ENCODE measurements at places on chromosomes 1 and 21.

- DNase-seq: no peak
- H3K27me3 ChIP-seq: no peaks in the 10 kb centered on the region
- H3K4me1 ChIP-seq: peaks cover 20% of the 10 kb centered on the region
- H3K36me3 ChIP-seq: no peaks in the 10 kb centered on the region
Measured at GRCh38 chr1:97433094-97433823, 487.6 kb downstream of the DPYD start.

- peaks cover 6% of the 10 kb centered on the region for H3K4me1 ChIP-seq
- no peaks in the 10 kb centered on the region for H3K36me3 ChIP-seq
- H3K4me3 ChIP-seq: no peak overlapping the region
- peaks cover 2% of the 10 kb centered on the region for H3K27me3 ChIP-seq
Measured at GRCh38 chr1:43222879-43223278, 46.9 kb upstream of the TMEM125 start.

DNA sequence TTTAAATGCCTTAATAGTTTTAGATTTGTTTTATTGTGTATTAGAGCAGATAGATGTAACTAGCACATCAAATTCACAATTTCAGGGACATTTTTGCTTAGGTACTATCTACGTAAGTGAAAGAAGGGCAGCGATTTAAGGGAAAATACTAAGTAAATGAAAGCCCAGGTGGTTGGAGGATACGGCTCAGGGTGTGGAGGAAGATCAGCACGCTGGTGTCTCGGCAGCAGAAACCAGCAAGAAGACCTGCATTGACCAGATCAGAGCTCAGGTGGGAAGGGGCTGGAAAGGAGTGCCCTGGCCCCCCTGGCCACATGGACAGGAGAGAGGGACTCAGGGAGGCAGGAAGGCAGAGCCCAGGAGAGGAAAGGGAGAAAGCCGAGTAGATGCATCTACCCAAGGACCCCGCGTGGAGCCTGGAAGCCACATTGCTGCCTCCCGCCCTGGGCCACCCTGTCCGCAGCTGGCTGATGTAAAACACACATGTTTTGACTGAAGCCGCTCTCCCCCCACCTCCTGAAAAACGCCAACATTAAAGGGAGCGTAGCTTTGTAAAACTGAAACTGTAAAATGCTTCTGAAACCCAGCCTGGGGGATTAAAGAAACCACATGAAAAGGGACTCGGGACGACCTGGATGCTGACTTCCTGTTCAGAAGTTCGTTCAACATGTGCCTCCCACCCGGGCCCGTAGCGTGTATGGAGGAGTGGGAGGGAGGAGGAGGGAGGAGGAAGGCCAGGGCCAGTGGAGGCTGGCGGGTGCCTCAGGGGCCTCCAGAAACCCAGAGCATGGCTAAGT lies 72.6 kb upstream of the TARDBP start:
- H3K27me3 ChIP-seq: peaks cover 21% of the 10 kb centered on the region
- no peaks in the 10 kb centered on the region for H3K36me3 ChIP-seq
- peaks cover 49% of the 10 kb centered on the region for H3K4me1 ChIP-seq

GRCh38 chr1:30375156-30375555 lies 348.2 kb downstream of the MATN1 start:
- peaks cover 12% of the 10 kb centered on the region for H3K27me3 ChIP-seq
- no peak overlapping the region for H3K27ac ChIP-seq
- H3K4me1 ChIP-seq: peaks cover 34% of the 10 kb centered on the region
- H3K36me3 ChIP-seq: no peaks in the 10 kb centered on the region

- H3K27ac ChIP-seq: no peak overlapping the region
- H3K36me3 ChIP-seq: no peaks in the 10 kb centered on the region
- peak; percentile 58 for DNase-seq
- H3K27me3 ChIP-seq: peaks cover 11% of the 10 kb centered on the region
- H3K4me3 ChIP-seq: no peak overlapping the region
Measured at GRCh38 chr1:111399792-111400610, 27.5 kb downstream of the OVGP1 start.

DNA sequence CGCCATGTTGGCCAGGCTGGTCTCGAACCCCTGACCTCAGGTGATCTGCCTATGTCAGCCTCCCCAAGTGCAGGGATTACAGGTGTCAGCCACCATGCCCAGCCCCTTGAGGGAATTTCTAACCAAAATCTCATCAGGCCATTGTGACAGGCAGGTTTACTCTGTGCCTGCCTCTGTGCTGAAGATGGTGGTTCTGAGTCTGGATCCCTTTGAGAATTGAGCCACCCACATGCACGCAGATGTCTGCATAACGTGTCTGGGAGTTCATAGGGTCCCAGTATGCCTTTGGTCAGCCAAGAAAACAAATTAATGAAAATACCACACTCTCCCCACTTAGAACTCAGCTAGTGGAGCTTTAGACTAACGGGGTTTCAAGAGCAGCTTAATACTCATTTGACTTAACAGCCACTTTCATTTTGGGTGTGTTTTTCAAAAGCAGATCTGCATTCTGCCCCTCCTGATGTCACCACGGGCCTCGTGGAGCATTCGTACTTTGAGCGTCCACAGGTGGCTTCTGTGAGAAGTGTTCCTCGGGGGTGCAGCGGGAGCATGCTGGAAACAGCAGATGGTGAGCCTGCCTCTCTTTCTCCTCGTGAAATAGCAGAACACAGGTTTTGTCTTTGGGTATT lies 45.3 kb downstream of the DIP2A start:
- no peaks in the 10 kb centered on the region for H3K27me3 ChIP-seq
- peaks cover 30% of the 10 kb centered on the region for H3K36me3 ChIP-seq
- no peaks in the 10 kb centered on the region for H3K4me1 ChIP-seq
- no peak overlapping the region for H3K27ac ChIP-seq
- H3K4me3 ChIP-seq: no peak overlapping the region

GRCh38 chr1:238898856-238899255 lies 487.5 kb upstream of the CHRM3 start:
- H3K27me3 ChIP-seq: peaks cover 9% of the 10 kb centered on the region

DNA sequence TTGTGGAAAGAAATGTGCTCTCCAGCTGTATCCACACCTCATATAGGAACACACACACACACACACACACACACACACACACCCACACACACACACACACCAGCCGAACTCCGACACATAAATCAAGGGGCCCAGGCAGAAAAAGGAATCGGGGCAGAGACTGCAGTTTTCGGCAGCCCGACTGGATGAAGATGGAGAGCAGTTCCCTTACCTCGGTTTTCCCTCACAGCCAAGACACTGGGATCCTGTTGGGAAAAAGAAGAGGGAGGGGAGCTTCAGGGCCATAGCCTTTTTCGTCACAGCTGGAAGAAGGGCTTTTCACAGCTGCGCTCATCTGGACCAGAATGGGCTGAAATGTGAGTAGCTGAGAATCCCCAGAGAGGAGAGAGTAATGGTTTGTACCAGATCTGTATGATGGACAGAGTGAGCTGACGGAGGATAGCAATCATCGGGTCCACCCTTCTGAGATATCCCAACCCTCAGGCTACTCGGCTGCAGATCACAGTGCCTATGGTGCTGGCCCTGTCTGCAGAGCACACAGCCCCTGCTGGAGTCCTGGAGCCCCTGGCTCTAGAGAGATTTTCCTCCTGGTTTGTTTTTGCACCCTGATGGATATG lies 37.7 kb downstream of the PIK3C2B start:
- H3K4me3 ChIP-seq: peak overlapping the region; percentile 22
- H3K36me3 ChIP-seq: peaks cover 39% of the 10 kb centered on the region
- H3K4me1 ChIP-seq: peaks cover 21% of the 10 kb centered on the region
- no peak for DNase-seq

DNA sequence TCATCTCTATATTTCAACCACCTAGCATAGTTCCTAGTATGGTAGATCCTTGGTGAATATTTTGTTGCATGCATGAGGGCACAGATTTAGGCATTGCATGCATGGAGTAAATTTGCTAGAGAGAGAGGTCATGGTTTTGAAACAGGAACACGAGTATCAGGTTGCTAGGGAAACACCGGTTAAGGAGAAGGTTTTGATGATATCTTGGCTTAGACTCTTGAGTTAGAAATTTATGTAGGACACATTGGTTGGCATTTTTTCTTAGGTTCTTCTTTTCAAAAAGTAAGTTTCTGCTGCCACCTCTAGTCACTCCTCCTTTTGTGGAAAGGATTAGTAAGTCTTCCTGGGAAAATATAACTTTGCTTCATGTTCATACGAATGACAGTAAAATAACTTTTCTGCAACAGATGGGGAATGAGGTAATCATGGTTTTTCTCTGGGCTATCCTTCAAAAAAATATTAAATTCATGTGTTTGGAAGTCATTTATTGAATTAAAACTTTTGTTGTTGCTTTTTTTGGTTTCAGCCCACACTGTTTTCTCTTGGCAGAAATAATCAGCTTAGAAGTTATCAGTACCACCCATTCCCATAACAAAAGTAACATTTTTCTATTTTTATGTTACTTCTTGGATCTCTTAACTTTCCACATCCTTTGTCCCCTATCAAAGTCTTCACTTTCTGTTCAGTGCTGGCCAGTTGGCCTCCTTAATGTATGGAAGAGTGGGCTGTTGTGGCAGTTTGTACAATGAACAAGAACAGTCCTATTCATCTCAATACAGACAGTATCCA lies 97.3 kb downstream of the PLA2G4A start:
- H3K27ac ChIP-seq: peak overlapping the region; percentile 10
- peaks cover 34% of the 10 kb centered on the region for H3K4me1 ChIP-seq
- no peak overlapping the region for H3K4me3 ChIP-seq
- H3K36me3 ChIP-seq: peaks cover 25% of the 10 kb centered on the region

DNA sequence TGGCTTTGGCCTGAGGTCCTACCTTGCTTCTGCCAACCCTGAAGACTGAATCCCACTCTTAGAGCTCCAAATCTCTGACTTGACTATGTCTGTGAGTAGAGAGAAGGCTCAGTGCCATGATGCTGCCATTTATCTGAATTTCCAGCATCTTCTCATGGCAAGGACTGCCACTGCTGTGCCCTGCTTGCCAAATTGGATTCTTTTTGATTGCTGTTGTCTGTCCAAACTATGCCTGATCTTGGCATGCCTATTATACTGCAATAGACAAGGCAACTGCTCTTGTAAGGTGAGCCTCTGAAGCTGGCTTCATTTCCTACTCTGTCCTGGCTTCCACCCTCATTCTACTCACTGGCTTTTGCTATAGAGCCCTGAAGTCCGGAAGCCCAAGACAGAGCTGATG lies 210.2 kb downstream of the SLC44A5 start:
- DNase-seq: no peak
- no peak overlapping the region for H3K27ac ChIP-seq
- H3K4me3 ChIP-seq: no peak overlapping the region
- no peaks in the 10 kb centered on the region for H3K4me1 ChIP-seq

GRCh38 chr1:182473556-182473955 lies 23.6 kb downstream of the RGSL1 start:
- no peak overlapping the region for H3K27ac ChIP-seq
- H3K36me3 ChIP-seq: no peaks in the 10 kb centered on the region
- peaks cover 22% of the 10 kb centered on the region for H3K27me3 ChIP-seq
- H3K4me3 ChIP-seq: no peak overlapping the region
- DNase-seq: no peak
- H3K4me1 ChIP-seq: no peaks in the 10 kb centered on the region

DNA sequence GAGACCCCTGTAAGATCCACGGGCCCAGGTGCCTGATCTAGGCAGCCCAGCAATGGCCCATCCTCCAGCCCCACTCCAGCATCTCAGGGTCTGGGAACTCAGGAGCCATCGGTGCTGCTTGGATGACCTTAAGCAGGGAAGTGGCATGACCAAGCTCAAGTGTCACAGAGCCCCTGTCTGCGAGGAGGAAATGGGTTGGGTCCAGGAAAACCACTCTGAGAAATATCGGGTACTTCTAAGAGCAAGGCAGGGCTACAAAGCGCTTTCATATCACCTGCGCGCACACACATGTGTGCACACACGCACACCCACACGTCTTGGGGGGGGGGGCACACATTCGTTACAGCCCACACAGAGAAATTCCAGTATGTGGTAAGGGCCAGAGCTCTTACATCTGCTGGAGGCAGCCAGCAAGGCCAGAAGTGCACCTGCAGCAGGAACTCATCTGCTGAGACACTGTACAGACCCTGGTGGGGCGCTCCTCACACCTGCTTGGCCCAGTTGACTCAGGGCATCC lies 32.6 kb upstream of the SPOCD1 start:
- no peaks in the 10 kb centered on the region for H3K4me1 ChIP-seq
- no peaks in the 10 kb centered on the region for H3K36me3 ChIP-seq
- no peak for DNase-seq
- no peak overlapping the region for H3K27ac ChIP-seq
- H3K27me3 ChIP-seq: no peaks in the 10 kb centered on the region
- H3K4me3 ChIP-seq: no peak overlapping the region

- DNase-seq: no peak
- no peak within 1 kb of the TSS for H3K27ac ChIP-seq
- H3K36me3 ChIP-seq: no peaks in the 10 kb centered on the region
- peak within 1 kb of the TSS; percentile 54 for H3K4me3 ChIP-seq
Measured at GRCh38 chr1:207910591-207911354, at the start of gene CD34. Gene CD34, minus strand, starts transcription at chr1:207911125. Its CDS starts 45 bp downstream, at chr1:207911080.

- no peak for DNase-seq
- peaks cover 41% of the 10 kb centered on the region for H3K4me1 ChIP-seq
- no peak overlapping the region for H3K27ac ChIP-seq
- H3K4me3 ChIP-seq: no peak overlapping the region
- no peaks in the 10 kb centered on the region for H3K36me3 ChIP-seq
Measured at GRCh38 chr1:64917328-64917861, 49.0 kb downstream of the JAK1 start.

- no peak overlapping the region for H3K4me3 ChIP-seq
- H3K27me3 ChIP-seq: no peaks in the 10 kb centered on the region
- peaks cover 41% of the 10 kb centered on the region for H3K4me1 ChIP-seq
- peak overlapping the region; percentile 18 for H3K27ac ChIP-seq
Measured at GRCh38 chr1:87683196-87683956, 354.7 kb downstream of the LMO4 start.

DNA sequence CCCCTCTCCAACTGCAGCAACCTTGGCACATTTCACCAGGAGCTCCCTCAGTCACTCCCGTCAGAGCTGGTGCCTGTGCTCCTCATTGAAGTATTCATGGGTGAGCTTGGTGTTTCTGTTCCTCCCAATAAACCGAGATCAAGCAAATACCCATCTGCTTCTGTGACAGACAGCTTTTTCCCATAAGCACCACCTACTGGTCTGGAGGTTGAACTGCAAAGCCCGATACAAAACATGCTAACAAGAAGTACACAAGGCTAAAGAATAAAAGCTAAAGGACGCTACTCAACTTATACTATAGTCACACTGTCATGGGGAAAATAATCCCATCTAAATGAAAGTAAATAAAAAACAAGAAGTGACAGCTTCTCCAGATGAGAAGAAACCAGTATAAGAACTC lies 111.9 kb upstream of the C21orf91 start:
- DNase-seq: no peak
- peaks cover 2% of the 10 kb centered on the region for H3K4me1 ChIP-seq
- H3K27ac ChIP-seq: no peak overlapping the region
- H3K36me3 ChIP-seq: no peaks in the 10 kb centered on the region

DNA sequence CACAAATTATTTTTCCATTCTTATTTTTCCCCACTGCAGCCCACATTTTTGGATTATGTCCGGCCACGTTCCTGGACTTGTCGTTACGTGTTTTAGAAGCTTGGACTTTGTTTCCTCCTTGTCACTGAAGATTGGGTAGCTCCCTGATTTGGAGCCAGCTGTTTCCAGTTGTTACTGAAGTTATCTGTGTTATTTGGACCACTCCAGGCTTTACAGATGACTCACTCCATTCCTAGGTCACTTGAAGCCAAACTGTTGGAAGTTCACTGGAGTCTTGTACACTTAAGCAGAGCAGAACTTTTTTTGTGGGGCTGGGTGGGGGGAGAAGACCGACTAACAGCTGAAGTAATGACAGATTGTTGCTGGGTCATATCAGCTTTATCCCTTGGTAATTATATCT lies 12.2 kb upstream of the AXDND1 start:
- peaks cover 19% of the 10 kb centered on the region for H3K36me3 ChIP-seq
- H3K4me1 ChIP-seq: peaks cover 5% of the 10 kb centered on the region

GRCh38 chr21:37868446-37869295 lies 47.6 kb downstream of the KCNJ6 start:
- H3K27me3 ChIP-seq: peaks cover 21% of the 10 kb centered on the region
- H3K36me3 ChIP-seq: no peaks in the 10 kb centered on the region
- H3K4me1 ChIP-seq: no peaks in the 10 kb centered on the region
- H3K27ac ChIP-seq: no peak overlapping the region

- H3K4me1 ChIP-seq: peaks cover 3% of the 10 kb centered on the region
- no peak overlapping the region for H3K4me3 ChIP-seq
- DNase-seq: no peak
Measured at GRCh38 chr1:193662030-193662429, 475.6 kb upstream of the B3GALT2 start.

Data from mesothelial cell of epicardium (in vitro differentiated cells).